ENCODE measurements at places on chromosomes 2 and 18.

DNA sequence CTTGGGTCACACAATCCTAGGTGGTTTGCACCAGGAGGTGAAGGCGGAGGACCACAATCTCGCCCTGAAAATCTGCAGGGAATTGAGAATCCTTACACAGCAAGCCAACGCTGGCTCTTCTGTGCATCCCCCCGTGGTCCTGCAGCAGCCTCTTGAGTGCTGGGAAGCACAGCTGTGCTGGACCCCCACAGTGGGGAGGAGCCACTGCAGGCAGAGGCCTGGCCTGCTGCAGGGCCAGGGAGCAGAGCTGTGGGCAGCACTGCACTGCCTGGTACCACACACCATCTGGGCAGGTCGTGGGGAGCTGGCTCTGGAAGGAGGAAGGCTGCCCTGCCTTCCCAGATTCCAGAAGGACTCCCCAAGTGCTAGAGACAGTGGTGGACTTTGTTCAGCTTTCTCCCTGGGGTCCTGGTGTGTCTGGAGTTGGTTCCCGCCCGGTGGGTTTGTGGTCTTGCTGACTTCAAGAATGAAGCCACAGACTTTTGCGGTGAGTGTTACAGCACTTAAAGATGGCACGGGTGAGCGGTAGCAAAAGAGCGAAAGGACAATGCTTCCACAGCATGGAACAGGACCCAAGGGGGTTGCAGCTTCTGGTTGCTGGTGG, 106.3 kb downstream of the FAM168B start:
- DNase-seq = no peak

GRCh38 chr2:165787334-165787733, 6.7 kb downstream of the GALNT3 start:
- DNase-seq = no peak

GRCh38 chr18:26470011-26470637, 78.2 kb downstream of the KCTD1 start:
- peak; percentile 59 for DNase-seq

- DNase-seq = no peak
Observed at GRCh38 chr18:25830787-25831186, 259.6 kb downstream of the SS18 start.

- DNase-seq = no peak
Observed at GRCh38 chr2:25437881-25438662, 96.3 kb upstream of the DNMT3A start.

GRCh38 chr2:231286964-231287363, 88.5 kb downstream of the ARMC9 start:
- DNase-seq = no peak

GRCh38 chr2:239469106-239469960, 68.5 kb upstream of the HDAC4 start:
- no peak for DNase-seq

- DNase-seq = peak; percentile 76
Observed at GRCh38 chr2:123916531-123916930, 108.6 kb upstream of the CNTNAP5 start.

DNA sequence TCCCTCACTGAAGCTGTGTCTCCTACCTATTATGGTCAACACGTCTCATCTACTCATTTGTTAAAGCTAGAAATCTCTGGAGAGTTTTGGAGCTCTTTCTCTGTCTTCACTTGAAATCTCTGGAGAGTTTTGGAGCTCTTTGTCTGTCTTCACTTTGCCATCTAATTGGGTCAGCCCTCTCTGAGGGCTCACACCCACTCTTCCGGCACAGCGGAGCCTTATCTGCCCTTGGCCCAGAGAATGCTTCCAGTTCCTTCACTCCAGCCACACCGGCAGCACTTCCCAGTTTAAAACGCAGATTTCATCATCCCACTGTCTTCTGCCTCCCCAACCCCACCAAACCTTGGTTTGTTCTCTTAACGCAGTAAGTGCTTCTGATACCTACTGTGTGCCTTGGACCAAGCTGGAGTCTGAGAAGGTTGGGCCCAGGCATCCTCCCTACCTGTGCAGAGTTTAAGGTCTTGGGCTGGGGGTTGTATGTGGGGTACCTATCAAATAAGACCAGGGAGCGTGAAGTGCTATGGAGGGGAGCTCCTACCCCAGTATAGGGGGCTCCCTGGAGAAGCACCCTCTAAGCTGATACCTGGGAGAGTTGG, 5.0 kb downstream of the HPCAL1 start:
- DNase-seq = no peak

- DNase-seq = no peak
Observed at GRCh38 chr2:28251337-28251736, 141.3 kb upstream of the FOSL2 start.

DNA sequence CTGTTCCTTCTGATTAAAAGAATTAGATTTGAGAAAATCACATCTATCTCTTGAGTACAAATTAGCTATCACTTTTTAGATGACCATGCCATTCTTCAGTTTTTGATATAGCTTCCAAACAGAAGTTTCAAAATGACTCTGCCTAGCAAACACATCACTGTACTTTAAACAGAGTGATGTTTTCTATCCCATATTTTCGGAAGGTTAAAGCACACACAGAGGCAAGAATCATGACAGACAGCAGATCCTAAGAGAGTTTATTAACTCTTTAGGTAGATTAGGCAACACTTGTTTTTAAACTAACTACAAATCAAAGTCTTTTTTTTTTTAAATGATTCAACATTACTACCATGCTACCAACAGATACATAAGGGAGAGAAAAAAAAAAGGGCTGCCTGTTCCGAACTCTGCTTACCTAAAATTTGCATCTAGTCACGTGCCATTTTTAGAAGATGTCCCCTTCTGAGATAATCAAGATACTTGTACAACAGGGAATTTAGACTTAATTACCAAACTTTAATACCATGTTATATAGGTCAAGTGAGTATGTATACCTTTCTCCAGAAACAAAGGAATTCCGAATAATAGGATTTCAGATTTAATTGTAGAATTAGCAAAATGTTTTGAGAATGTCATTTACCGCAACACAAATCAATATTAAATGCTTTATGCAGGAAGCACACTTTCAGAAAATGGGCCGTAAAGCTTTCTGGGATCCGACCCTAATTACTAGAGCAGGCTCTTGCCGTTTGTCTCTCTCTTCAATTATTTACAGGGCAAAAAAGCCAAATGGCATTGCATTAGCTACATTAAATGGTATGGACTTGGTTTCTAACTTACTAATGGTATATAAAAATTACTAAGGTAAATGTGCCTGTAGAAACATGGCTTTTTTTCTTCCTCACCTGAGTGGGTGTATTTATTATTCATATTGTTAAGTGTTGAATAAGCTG, 2.6 kb downstream of the RBMS1 start:
- no peak for DNase-seq

DNA sequence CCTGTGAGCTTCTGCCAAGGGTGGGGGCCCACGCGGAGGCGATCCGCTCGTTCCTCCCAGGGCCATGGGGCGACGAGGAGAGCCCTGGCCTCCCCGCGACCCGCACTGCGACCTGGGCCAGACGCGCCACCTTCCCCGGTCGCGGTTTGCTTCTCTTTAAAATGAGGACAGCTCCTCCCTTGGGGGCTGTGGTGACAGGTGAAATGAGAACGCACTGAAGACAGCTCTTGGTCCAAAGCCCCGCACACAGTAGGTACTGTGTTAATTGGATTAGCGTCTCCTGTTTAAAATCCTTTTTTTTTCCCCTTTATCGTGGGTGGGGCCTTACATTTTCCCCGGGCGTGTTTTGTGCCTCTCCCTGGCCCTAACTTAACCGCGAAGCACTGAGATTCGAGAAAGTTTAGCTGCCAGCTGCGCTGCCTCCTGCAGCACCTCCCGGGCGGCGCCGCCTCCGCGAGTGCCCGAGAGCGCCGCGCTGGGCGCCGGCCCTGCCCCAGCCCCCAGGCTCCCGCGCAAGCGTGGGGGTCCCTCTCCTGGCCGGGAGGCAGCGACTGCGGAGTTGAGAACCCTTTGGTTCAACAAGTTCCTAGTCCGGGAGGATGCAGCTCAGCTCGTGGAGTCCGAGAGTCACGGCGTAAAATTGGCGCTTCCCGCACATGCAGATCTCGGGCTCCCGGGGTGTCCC, 1.1 kb downstream of the HPCAL1 start:
- peak; percentile 38 for DNase-seq

DNA sequence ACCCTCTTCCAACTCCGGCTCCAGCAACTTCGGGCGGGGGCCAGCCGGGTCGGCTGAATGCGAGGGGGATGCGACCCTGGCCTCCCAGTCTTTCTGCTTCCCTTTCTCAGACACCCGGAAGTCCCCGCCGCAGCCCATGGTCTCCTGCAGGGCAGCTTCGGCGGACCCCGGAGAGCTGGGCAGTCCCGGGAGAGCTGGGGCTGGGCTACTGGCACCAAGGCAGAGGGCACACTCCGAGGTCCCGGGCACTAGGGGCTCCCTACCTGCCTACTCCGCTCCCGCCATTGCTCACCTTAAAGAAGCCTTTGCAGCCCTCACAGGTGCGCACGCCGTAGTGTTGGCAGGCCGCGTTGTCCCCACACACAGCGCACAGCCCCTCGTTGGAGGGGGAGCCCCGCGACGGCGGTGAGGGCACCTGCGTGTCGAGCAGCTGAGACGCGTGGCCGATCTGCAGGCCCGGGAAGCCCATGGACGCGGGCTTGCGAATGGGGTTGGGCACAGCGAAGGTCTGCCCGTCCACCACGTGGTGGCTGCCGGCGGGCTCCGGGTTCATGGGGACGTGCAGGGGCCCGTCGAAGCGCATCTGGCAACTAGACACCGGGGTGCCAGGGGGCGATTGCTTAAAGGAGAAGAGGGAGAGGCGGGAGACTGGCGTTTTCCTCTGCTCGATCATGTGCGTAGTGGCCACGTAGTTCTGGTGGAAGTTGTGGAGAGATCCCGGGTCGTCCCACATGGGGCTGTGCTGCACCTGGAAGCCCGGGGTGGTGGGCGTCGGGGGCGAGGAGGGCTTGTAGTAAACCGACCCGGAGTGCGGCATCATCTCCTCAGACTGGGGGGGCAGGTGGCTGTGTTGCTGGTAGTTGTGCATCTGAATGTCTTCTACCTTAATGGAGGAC, 3.2 kb downstream of the NR4A2 start:
- no peak for DNase-seq

GRCh38 chr2:241091201-241091600, 10.9 kb downstream of the MTERF4 start:
- no peak for DNase-seq

DNA sequence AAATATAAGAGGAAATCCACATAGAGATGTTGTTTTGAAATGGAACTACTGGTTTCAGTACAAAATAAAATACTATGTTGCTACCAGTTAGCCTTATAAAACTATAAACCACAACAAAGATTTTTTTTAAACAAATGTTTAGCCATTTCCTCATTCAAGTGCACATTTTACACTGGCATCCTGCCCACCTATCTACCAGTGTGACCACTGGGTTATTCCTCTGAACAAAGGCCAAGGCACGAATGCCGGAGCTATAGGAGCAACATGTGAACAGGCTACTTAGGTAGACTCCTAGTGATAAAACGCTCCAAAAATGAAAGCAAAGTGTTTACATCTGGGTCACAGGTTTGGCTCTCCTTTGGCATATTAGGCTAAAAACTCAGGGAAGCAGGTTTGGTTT, 31.8 kb upstream of the SULT1C4 start:
- no peak for DNase-seq

GRCh38 chr2:7508296-7508943, 591.2 kb downstream of the RNF144A start:
- peak; percentile 41 for DNase-seq

DNA sequence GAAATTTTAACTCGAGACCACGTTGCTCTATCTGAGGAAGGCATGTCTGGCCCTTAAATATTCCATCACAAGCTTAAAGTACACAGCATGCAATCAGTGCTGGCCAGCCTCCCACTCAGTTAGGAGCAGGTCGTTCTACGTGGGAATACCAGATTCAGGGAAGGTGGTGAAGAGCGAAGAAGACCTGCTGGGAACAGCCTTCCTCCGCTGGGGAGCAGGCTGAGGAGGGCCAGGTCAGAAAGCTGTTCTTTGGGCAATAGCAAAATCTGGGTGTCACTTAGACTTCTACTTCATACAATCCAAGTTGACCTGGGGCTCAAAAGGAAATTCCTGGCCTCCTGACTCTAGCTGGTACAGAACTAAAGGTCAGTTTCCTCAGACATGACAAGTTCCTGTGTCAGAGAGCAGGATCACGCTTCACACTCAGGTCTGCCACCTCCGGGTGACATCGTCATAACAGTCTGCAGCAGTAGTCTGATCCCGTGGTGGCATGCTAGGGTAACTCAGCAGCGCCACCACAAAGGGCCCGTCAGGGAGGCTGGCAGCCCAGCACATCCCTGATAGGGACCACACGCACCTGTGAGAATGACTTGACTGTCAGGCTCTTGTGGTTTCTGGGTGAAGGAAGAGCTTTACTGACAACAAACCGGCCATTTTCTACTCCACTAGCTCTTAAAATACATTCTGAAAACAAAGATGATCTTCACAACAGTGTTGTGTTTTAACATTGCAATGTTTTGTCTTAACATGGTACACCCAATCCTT, 35.2 kb upstream of the NAPG start:
- DNase-seq = no peak

GRCh38 chr2:60830991-60831390, 50.4 kb upstream of the REL start:
- DNase-seq = no peak

GRCh38 chr18:75104483-75104882, 104.5 kb downstream of the PTGR3 start:
- DNase-seq = no peak

DNA sequence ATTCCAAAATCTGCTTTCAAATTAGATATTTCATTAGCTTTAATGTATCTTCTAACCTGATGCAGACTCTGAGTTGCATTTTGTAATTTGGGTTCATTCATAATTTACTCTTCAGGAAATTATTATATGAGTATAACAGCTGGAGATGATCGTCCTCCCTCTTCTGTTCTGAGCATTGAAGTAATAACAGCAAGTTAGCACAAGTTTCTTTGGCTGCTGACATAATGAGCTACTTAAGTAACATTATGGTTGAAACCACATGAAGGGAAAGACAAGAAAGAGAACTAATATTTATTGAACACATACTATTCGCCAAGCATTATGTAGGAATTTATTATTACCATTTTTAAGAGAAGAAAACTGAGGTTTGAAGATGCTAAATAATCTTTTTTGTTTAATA, 75.1 kb downstream of the CPO start:
- DNase-seq = no peak

GRCh38 chr2:20186078-20186854, 38.7 kb downstream of the SDC1 start:
- DNase-seq = no peak

DNA sequence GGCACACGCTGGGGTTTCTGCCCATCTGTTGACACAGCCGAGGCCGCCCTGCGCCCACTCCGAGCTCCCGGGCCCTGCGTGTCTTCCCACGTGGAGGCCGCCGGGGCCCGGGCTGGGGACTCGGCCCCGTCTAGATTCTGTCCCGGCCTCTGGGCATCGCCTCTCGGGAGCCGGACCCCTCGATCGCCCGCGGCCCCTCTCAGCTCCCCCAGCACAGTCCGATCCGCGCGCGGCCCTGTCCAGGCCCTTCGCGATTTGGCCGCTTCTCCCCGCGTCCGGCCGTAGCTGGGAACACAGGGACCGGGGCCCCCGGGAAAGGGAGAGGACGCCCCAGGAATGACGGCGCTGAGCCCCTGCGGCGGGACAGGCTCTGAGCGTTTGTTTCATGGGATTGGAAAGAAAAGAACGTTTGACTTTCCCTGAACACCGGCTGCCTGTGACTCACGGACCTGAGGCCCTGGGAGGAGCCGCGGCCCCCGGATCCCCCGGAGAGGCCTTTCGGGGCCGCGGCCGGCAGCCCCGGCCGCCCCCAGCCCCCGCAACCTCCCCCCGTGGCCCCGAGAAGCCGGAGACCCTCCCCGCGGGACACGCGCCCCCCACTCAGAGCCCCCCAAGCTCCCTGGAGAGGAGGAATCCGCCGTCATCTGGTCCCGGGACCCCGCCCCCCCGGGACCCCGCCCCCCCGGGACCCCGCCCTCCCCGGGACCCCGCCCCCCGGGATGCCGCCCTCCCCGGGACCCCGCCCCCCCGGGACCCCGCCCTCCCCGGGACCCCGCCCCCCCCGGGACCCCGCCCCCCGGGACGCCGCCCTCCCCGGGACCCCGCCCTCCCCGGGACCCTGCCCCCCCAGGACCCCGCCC, 62.7 kb upstream of the CTDP1 start:
- no peak for DNase-seq
